Caco-2 (cell line): ENCODE measurements at places on chromosomes 11 and 22.

GRCh38 chr22:38505541-38506117 lies 482 bp downstream of the DDX17 start:
- DNase-seq = peak; percentile 55

DNA sequence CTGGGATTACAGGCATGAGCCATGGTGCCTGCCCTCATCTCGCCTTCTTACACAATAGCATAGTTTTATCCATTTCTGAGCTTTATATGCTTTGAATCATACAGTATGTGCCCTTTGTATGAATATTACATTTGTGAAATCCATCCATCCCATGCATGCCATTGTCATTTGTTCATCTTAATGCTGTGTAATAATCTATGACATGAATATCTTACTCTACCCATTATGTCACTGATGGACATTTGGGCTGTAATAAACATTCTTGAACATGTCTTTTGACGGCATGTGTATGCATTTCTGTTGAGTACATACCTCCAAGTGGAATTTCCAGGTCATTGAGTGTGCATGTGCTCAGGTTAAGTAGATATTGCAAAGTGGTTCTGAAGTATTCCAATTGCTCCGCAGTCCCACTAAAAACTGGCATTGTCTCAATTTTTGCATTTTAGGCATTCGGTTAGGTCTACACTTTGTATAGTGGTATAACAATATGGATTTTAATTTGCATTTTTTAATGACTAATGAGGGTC lies 339.3 kb upstream of the SYN3 start:
- DNase-seq = no peak

- DNase-seq = no peak
Measured at GRCh38 chr11:101091781-101092180, 37.8 kb downstream of the PGR start.

- DNase-seq = no peak
Measured at GRCh38 chr11:107274138-107274537, 183.5 kb downstream of the CWF19L2 start.

- DNase-seq = peak; percentile 18
Measured at GRCh38 chr11:71495286-71496230, 31.5 kb upstream of the KRTAP5-7 start.

- DNase-seq = no peak
Measured at GRCh38 chr22:24592058-24592850, 619 bp downstream of the LRRC75B start.

- DNase-seq = no peak
Measured at GRCh38 chr11:61372659-61373420, 10.7 kb downstream of the TMEM138 start.

GRCh38 chr11:134359646-134360045 lies 27.9 kb downstream of the GLB1L2 start:
- DNase-seq = no peak

GRCh38 chr11:90448256-90448655 lies 225.4 kb upstream of the CHORDC1 start:
- peak; percentile 82 for DNase-seq

DNA sequence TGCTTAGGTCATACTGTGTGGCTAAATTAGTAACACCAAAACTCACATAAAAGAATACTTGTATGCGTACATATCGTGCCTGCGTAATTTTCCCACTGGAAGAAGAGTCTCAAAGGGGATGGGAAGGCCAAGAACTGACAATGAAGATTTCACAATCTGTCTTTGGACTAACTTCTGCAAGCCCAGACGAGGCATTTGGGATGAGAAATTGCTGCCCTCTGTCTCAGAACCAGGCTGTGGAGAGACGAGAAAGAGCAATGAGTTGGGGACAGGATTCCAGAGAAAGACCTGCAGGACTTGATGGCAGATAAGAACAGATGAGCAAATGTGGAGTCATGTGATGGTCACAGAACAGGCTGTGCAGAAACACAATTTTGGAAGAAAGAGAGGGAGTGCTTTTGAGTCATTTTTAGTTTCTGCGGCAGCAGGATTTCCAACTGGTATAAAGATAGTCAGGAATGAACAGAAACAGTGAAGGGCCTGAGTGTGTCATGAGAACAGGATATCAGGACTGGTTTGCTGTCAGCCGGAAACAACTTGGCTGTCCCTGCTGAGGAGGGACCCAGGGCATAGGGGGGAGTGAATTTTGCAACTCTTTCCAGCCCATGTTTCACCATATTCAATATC lies 82.7 kb upstream of the CTSC start:
- no peak for DNase-seq

DNA sequence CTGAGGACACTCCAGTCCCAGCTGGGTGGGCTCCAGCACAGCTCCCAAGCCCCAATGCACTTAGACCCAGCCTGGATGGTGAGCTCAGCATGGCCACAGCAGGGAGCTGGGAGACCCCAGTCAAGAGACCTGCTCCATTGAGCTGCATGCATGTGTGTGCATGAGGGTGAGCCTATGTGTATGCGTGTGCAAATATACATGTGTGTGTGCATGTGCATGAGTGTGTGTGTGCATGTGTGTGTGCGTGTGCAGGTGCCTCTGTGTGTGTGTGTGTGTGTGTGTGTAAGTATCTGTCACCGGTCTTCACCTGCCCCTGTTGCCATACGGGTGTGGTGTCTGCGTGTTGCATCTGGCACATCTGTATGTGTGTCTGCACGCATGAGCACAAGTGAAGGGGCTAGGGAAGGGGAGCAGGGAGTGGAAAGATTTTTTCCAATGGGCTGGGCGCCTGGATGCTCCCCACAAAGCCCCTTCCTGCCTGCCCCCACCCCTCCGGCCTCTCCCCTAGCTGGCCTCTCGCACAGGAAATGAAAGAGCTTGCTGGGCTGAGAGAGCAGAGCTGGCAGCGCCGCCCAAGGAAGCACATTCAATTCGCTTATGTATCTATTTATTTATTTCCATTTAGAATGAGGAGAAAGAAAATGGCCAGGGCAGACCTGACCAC lies 4.1 kb downstream of the TSPAN32 start:
- no peak for DNase-seq

DNA sequence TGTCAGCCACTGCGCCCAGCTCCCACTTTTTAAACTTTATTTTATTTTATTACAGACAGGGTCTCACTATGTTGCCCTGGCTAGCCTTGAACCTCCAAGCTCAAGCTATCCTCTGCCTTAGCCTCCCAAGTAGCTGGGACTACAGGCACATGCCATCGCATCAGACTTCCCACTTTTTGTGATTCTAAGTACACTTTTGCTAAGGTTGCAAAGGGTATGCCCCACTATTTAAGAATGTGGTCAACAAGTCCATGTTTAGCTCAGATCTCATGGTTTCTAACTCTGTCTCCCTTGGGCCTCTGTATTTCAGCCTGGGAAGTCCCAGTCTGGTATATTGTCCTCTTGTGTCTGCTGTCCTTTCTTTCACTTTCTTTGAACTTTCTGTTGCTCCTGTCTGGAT lies 35.3 kb downstream of the EXPH5 start:
- no peak for DNase-seq

DNA sequence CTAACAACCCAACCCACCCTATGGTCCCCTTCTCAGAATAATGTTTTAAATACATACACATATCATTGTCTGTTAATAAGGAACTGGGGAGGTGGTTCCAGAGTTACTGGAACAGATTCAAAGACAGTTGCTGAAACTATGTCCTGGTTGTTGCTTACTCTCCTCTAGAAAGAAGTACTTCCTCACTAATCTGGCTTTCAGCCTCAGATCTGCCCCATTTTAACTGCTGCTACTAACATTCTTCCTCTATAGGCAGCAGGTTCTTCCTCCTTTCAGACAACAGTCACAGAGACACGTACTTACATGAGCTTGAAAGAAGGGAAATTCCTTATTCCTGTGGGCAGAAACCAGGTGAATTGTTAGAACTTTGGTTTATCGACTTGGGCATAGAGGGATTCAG lies 8.1 kb upstream of the NEU3 start:
- DNase-seq = no peak

- no peak for DNase-seq
Measured at GRCh38 chr11:44960200-44960845, 9.6 kb upstream of the TP53I11 start.

- peak; percentile 48 for DNase-seq
Measured at GRCh38 chr11:122633219-122633829, 22.2 kb upstream of the UBASH3B start.

DNA sequence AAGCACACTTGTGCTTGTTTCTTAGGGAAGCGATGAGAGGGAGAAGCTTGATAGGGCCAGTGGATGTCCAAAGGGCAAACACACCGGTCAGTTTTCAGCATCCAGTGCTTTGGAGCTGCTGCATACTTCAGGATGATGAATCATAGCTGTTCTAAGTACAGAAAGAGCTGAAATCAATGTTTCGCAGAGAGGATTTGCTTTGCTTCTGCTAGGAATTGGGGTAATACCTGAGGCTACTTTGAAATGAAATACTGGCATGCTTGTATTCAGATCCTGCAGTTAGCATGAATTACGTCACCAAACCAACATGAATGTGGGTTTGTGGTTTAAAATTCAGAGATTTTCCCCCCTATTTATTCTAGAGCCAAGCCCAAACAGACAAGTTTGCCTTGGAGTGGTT lies 41.7 kb upstream of the SC5D start:
- DNase-seq = peak; percentile 27

- DNase-seq = peak; percentile 49
Measured at GRCh38 chr11:91998481-91998880, 226.1 kb upstream of the FAT3 start.

- no peak for DNase-seq
Measured at GRCh38 chr11:47656260-47656885, 14.0 kb upstream of the MTCH2 start.

GRCh38 chr11:121112498-121113455 lies 11.7 kb downstream of the TECTA start:
- peak; percentile 80 for DNase-seq

DNA sequence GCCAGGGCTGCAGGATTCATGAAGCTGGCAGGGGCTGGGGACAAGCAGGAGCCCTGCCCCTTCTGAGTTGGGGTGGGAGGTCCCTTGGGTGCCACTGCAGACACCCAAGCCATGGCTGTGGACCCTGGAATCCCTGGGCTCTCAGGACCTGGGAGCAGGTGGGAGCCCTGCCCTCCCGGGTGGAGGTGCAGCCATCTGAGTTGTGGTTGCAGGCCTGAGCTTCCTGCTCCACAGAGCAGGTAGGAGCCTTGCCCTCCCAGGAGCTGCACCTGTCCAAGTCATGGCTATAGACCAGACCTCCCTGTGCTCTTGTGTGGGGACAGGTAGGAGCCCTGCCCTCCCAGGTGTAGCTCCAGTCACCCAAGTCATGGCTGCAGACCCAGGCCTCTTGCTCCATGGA lies 113.5 kb downstream of the ARHGAP20 start:
- DNase-seq = no peak

- DNase-seq = no peak
Measured at GRCh38 chr22:27045103-27045947, 387.9 kb downstream of the MIAT start.

- no peak for DNase-seq
Measured at GRCh38 chr11:133096981-133097380, 435.3 kb downstream of the OPCML start.

- DNase-seq = no peak
Measured at GRCh38 chr11:115333949-115334348, 170.3 kb downstream of the CADM1 start.

GRCh38 chr11:127308291-127308690 lies 307.7 kb upstream of the KIRREL3 start:
- DNase-seq = no peak

DNA sequence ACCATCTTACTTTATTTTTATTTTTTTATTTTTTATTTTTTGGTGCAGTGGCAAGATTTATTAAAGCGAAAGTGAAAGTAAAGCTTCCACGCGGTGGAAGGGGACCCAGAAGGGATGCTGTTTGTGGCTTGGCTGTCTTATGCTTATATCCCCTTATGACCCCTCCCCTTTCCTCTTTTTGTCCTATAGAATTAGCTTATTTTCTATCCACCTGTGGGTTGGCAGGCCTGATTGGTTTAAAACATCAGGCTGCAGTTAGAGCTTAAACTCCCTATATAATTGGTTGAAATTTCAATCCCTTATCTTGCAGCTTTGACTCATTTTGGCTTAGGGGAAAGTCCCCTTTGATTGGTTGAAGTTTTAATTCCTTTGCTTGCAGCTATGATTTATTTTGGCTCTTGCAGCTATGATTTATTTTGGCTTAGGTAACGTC lies 50.5 kb downstream of the NNMT start:
- DNase-seq = no peak

DNA sequence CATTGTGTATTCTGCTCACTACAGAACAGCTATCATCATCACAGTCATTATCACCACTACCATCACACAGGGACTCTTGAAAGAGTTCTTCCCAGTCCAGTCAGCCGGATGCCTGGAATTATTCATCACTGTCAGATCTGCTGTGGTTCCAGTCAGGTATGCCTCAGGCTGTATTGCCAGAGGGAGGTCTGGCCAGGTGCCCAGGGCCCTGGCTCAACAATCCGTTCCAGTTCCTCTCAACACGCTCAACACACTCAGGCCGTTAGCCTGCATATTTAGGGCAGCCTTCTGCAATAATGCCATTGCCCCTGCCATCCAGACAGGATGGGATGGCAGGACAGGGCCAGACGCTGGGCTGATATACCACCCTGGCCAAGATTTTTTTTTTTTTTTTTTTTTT lies 28.6 kb upstream of the RASL10A start:
- no peak for DNase-seq

DNA sequence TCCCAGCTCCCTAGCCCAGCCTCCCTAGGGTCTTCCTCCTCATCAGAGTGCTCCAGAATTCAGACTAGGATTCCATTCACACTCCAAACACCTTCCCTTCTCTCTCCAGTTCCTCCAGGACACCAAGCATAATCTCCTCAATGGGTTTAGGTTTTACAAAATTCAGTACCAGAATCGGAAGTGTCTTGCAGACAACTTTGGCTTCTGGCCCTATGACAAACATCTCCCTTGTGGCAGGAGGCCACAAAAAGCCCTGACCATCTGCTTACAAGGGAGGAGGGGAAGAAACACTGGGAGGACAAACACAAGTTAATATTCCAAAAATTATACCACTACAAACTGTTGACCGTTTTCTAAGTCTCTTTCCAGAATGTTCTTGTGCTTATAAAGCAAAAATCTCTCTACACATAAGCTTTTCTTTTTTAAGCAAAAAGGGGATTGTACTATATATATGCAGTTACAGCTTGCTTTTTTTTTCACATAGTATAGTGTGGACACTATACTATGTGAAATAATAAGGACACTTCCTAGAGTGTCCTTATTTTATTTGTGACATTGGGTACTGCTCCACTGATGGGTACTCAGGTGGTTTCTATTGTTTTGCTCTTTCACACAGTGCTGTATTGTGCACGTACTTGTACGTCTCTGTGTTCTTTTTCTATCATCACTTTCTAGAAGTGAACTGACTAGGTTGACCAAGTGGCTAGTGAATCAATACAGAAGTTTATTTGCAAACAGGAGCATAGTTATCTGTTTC lies 78.7 kb downstream of the BDNF start:
- DNase-seq = no peak

- DNase-seq = no peak
Measured at GRCh38 chr11:131486100-131486499, 115.7 kb downstream of the NTM start.

DNA sequence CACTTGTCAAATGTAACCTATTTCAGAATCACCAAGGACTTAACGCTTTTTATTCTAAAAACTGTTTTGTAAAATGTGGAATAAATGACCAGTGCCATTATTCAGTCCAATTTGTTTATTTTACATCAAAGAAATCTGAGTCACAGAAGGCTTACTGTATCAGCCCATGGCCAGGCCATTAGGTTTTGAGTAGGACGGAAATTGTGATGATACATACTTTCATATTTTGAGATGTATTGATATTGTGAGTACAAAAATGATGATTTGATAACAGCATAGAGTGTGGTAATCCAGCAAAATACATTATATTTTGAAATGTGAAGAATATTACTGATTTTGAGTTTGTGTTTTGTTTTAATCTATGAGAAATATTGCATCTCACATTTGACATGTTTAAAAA lies 81.1 kb downstream of the PIWIL3 start:
- DNase-seq = no peak

GRCh38 chr11:86222081-86222480 lies 22.5 kb upstream of the EED start:
- no peak for DNase-seq
